ENCODE measurements at places on chromosomes 1 and 21. TPM values are rescaled to one million over a fixed set of nuclear protein-coding genes. Genes with fewer than 3 reads are reported as not detected.

The TMEM54 gene
- total RNA-seq = 57.3 TPM

The KLF17 gene
- total RNA-seq = under 0.01 TPM

The AMY2A gene
- not detected for total RNA-seq

The S100A14 gene
- not detected for total RNA-seq

The CLDN17 gene
- not detected for total RNA-seq

The OR10Z1 gene
- total RNA-seq = not detected

The RHCE gene
- 0.50 TPM for total RNA-seq

Measured in bronchus fibroblast of lung (primary cell).